ENCODE measurements at places on chromosomes 12 and 14.
A peak's percentile ranks its signal among the peaks of the same experiment; 100 is the strongest.

DNA sequence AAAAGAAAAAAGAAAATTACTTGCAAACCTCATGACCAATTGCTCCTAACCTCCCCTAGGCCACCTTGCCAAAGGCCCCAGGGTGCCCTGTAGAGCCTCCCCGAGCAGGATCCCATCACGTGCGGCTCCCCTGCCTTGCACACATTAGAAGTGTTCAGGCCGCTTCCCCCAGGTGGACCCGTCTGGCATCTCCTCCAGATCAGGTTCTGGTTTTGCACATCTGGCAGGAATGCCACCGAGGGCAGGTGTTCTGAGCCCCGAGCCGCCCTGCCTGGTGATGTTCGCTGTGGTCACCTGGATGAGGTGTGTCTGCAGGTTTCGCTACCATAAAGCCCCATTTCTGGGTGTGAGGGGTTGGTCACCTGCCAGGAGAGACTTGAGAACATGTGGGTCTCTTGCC lies 19.3 kb downstream of the MMP17 start:
- DNase-seq = no peak

DNA sequence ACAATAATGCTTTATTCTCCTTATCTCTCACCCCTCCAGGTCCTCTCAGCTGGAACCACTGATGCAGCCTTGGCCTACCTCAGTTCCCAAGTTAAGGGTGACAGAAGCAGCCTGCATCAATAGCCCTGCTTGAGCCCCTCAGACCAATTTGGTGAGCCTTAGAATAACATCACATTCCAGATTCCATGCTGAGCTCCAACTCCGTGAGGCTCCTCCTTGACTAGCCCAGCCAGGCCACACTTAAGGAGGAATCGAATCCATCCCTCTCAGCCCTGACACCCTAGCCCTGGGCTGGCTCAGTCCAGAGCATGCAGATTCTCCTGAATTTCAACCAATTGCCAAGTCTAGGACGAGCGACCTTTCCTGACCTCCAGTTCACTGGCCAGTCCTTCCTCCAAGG lies 91.1 kb downstream of the ARMH4 start:
- no peak for DNase-seq

DNA sequence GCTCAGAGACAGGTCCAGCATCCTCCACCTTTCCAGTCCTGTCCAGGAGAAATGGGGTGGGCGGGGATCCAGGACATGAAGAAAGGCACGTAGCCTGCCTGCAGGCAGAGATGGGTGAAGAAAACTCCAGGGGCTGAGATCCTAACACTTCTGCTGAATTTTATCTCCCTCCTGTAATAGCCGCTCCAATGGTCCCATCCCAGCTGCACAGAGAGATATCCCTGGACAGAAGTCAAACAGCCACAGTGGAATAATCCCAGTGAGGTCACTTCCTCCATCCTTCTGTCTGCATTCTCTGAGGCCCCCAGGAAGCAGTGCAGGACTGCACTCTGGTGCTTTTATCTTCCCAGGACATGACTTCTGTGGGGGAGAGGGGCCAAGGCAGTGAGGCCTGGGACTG lies 26.3 kb downstream of the KRT18 start:
- no peak for DNase-seq

GRCh38 chr12:99810718-99811593 lies 163.4 kb downstream of the GARIN6 start:
- no peak for DNase-seq

GRCh38 chr14:23172096-23172495 lies 11.4 kb downstream of the SLC7A8 start:
- DNase-seq = no peak

DNA sequence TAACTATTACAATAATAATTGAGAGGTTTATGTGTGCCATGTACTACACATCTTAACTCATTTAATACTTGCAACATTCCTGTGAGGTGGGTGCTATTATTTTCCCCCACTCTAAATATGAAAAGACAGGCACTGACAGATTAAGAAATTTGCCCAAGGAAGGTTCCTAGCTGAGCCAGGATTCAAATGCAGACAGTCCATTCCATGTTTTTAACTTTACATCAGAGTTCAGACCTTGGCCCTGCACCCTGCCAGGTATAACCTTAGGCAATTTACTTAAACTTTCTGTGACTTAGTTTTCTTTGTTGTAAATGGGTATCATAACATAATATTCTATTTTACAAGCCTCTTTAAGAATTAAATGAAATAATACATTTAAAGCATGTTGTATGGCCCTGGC lies 26.6 kb downstream of the RDH12 start:
- DNase-seq = no peak

GRCh38 chr14:31703056-31703455 lies 141.9 kb downstream of the NUBPL start:
- no peak for DNase-seq

GRCh38 chr12:123895451-123895850 lies 77.2 kb downstream of the CCDC92 start:
- DNase-seq = no peak

DNA sequence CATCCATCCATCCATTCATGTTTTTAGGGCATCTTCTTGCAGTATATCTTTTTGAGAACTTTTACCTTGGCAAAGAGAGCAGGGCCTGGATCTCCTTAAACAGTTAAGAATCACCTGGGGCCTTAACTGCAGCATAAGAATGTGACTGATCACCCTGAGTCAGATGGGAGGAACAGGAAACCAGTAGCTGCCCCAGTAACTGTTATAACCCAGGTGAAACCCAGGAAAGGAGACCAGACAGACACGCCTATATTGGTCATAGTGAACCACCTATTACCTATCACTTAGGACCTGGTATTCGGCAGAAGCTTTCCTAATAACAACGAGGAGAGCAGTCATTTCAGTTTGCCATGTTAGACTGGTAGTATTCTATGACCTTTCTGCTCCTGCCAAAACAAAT lies 43.4 kb upstream of the NR2C1 start:
- DNase-seq = no peak

GRCh38 chr12:32659908-32660440 lies 19.1 kb upstream of the DNM1L start:
- no peak for DNase-seq

DNA sequence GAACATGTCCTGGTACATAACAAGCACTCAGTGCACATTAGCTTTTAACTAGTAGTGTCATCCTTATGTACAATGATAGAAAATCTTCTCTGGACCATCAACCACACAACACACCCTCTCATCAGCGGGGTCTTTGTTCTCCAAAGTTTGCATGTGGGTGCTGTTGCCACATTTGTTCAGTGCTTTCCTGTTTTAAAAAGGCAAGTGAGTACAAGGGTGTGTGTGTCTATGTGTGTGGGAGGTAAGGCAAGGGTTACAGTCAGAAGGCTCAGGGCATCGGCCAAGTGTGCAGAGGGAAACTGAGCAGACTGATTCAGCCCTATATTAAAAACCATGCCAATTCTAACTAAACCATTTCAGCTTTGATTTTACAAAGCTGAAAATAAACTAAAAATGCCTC lies 17.9 kb downstream of the KRT76 start:
- no peak for DNase-seq

DNA sequence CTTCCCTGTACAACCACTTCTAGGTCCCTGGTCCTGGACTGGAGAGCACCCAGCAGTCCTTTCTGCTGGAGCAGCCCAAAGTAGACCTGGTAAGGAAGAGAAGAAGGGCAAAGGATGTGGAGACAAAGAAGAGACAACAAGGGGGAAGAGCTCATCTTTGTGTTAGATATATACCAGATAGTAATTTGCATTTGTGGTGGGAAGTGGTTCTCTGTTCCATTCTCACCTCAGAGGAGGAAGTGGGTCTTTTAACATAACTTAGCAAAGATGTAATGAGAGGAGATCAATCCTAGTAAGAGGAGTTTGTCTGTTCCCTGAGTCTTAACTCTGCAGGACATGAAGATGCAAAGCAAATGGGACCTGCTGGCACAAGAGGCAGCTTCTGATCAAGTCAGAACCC lies 8.0 kb downstream of the CCDC198 start:
- no peak for DNase-seq

DNA sequence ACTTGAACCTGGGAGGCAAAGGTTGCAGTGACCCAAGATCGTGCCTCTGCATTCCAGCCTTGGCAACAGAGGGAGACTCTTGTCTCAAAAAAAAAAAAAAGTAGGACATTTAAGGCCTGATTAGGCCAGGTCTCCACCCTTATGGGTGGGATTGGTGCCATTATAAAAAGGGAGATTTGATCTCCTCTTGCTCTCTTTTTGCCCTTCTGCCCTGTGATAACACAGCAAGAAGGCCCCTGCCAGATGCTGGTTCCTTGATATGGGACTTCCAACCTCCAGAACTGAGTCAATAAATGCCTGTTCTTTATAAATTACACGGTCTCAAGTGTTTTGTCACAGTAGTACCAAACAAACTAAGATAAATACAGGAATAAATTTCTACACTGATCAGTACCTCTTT lies 81.0 kb downstream of the C2CD5 start:
- no peak for DNase-seq

DNA sequence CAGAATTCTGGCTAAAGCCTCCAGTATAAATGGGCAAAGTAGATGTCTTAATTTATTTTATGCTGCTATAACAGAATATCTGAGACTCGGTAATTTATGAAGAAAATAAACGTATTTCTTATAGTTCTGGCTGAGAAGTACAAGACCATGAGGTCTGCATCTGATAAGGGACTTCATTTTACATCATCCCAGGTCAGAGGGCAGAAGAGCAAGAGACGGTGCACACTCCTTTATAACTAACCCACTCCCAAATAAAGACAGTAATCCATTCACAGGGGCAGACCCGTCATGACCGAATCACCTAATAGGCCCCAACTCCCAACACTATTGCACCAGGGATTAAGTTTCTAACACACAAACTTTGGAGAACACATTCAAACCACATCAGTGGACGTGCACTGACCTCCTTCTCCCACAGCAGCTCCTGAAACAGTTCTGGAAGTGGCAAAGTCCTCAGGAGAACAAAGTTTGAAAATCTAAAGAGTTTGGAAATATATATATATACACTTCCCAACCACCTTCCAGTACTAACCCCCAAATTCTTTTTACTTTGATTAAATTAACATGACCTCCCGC lies 116.5 kb downstream of the MED13L start:
- DNase-seq = no peak

DNA sequence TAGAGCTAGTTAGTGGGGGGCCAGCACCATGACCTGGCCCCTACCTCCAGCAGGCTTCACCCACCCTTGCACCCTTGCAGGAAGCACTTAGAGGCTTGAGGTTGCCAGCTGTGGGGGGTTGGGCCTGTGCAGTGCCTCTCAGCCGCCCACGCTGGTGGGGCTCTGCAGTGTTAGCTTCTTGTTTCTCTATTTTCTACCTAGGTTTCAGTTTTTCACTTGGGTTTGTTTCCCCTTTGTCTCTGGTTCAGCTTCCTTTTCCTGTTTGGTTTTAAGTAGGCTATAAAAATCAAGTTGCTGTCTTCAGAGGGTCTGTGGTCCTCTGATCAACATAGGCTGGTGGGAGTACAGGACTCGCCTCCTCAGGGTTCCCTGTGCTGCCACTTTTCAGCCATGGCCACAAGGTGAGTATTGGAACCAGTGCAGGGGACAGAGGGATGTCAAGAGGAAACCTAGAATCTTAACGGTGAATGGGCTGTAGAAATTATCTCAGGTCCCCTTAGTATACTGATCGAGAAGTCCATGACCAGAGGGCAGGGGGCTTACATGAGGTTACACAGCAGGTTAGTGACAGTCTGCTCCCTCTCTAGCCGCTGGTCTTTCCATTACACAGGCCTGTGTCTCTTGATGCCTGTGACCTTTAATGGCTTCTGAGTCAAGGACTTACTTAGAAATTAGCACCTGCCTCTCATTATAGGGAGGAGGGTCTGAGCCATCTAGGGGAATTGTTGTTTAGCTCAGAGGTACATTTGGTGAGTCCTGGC lies at the start of gene EVL:
Gene EVL, plus strand, starts transcription at position 312 of the 761 bp plus-strand sequence. Its CDS starts 79 bp downstream, at position 391.
- DNase-seq = no peak

GRCh38 chr12:93008044-93008778 lies 79.1 kb upstream of the EEA1 start:
- no peak for DNase-seq

DNA sequence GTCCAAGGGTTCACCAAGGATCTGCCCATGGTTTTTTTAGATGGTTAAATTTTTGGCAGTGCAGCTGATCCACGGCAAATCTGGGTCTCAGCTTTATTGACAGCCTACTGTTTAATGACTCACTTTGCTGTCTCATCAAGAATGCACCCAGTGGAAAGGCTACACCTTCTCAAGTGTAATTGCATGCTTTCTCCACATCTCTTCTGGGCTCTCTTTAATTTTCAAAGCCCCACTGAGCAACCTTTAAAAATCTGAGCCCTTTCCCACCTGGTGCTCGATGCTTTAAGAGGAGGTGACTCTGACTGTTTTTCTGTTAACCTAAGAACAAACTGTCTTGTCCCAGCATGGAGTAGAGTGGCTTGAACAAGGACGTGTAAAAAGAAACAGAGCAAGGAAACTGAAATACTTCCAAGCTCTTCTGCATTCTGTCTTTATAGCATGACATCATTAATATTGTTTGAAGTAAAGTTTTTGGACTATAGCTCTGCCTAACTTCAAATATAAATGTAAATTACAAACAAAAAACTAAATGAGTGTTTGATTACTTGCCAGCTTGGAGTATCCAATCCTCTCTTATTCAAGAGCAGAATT lies 214.2 kb upstream of the KRR1 start:
- DNase-seq = peak; percentile 39

DNA sequence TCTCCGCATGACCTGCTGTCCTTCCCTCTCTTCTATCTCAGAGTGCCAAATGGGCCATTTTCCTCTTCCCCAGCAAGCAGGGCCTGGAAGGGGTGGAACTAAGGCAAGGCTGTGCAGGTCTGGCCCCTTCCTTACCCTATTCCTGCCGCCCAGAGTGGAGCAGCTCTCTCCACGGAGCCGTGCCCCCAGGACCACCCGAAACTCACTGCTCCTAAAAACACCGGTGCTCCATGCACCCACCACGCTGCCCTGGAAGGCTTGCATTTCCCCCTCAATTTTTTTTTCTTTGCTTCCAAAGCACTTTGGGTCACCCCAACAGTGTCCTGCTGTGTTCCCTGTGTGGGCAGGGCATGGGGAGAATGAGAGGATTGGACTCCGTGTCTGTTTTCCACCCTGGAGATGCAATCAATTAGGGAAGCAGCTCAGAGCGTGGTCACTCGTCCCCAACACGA lies 48.5 kb upstream of the MEG3 start:
- DNase-seq = no peak

GRCh38 chr14:68952531-68953195 lies 26.4 kb downstream of the ACTN1 start:
- DNase-seq = peak; percentile 91

GRCh38 chr14:98341211-98341610 lies 930.8 kb downstream of the BCL11B start:
- no peak for DNase-seq

- DNase-seq = no peak
Measured at GRCh38 chr12:48442179-48442847, 30.0 kb upstream of the ANP32D start.

- no peak for DNase-seq
Measured at GRCh38 chr14:95668235-95668772, 17.9 kb upstream of the TCL1B start.

GRCh38 chr14:30966415-30967363 lies 58.8 kb upstream of the AP4S1 start:
- no peak for DNase-seq

- no peak for DNase-seq
Measured at GRCh38 chr14:55160989-55161388, 30.4 kb downstream of the DLGAP5 start.
